Type B pancreatic cell (in vitro differentiated cells): ENCODE measurements at places on chromosomes 7 and 10.

GRCh38 chr7:140570120-140570519 lies 70.5 kb downstream of the DENND2A start:
- H3K27me3 ChIP-seq: no peaks in the 10 kb centered on the region
- H3K27ac ChIP-seq: no peak overlapping the region
- no peak for DNase-seq
- H3K4me3 ChIP-seq: no peak overlapping the region
- peaks cover 1% of the 10 kb centered on the region for H3K4me1 ChIP-seq

DNA sequence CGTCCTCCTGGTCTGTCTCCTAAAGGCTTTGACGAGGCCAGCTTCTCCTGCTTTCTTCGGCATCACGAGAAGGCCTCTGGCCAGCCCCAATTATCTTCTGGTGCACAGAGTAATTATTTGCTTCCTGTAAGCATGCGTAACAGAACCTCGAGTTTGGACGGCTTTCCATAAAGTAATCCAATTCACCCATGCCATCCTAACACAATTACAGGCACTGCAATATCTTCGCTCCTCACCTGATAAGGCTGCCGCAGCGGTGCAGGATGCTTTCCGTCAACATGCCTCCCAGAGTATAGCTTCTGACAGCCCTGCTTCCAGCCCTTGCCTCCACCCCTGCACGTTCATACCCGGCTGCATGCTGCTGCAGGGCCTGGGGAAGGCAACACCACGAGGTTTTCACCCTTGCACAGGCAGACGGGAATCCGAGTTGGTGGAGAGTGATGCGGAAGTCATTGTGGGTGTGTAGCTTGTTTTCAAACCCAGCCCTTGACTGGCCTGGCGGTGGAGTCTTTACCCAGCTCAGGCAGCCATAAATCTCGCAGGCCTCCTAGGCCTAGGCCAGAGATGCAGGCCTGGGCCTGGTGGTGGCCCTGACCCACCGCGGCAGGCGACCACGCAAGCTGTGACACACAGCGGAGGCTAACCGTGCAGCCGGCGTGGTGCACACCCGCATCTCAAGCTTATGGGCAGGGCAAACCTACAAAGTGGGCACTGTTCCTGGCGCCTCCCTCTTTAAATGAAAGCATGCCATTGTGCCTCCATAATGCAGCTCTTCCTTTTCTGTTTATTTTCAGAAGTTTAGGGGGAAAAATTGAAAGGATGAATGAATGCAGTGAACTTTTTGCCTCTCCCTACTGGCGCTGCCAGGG lies 12.7 kb downstream of the EBF3 start:
- H3K36me3 ChIP-seq: no peaks in the 10 kb centered on the region
- DNase-seq: no peak
- peaks cover 56% of the 10 kb centered on the region for H3K4me1 ChIP-seq
- H3K27me3 ChIP-seq: peaks cover 63% of the 10 kb centered on the region
- H3K4me3 ChIP-seq: peak overlapping the region; percentile 66

- no peak overlapping the region for H3K4me3 ChIP-seq
- DNase-seq: no peak
- H3K27me3 ChIP-seq: no peaks in the 10 kb centered on the region
- peaks cover 12% of the 10 kb centered on the region for H3K36me3 ChIP-seq
Measured at GRCh38 chr10:101961591-101962498, 94.1 kb downstream of the ARMH3 start.

- DNase-seq: no peak
- H3K27ac ChIP-seq: no peak overlapping the region
- no peak overlapping the region for H3K4me3 ChIP-seq
- H3K36me3 ChIP-seq: no peaks in the 10 kb centered on the region
- H3K27me3 ChIP-seq: no peaks in the 10 kb centered on the region
- peaks cover 45% of the 10 kb centered on the region for H3K4me1 ChIP-seq
Measured at GRCh38 chr10:110850099-110850498, 21.6 kb upstream of the PDCD4 start.

DNA sequence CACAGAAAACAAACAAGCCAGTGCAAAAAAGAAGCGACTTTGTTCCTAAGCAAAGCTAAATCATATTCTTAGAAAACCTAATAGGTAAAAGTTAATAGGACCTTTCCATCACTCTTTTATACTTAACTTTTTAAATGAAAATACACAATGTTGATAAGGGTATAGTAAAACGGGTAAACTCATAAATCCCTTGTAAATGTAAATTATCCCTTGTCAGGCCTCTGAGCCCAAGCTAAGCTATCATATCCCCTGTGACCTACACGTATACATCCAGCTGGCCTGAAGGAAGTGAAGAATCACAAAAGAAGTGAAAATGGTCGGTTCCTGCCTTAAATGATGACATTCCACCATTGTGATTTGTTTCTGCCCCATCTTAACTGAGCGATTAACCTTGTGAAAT lies 76.4 kb downstream of the GSAP start:
- H3K4me1 ChIP-seq: peaks cover 13% of the 10 kb centered on the region
- no peak for DNase-seq
- H3K36me3 ChIP-seq: no peaks in the 10 kb centered on the region
- no peak overlapping the region for H3K4me3 ChIP-seq
- no peak overlapping the region for H3K27ac ChIP-seq

DNA sequence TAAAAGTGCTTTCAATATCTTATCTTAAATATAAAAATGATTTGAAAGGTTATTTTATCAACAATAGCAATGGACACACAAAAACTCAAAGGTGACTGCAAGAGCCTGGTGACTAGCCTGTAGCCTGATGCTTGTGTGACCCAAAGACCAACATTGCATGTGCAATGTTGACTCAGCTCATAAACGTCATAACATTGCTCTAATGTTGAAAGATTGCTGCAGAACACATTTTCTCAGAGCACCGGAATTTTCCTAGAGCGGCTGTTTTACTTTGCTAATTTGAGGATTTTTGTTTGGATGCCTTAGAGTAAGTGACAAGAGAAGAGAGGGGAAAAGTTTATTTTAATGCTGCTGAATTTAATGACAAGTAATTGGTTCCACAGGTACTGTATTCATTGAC lies 107.1 kb downstream of the RAB18 start:
- H3K36me3 ChIP-seq: no peaks in the 10 kb centered on the region
- H3K4me1 ChIP-seq: peaks cover 16% of the 10 kb centered on the region
- no peak overlapping the region for H3K27ac ChIP-seq
- no peak for DNase-seq
- no peak overlapping the region for H3K4me3 ChIP-seq

DNA sequence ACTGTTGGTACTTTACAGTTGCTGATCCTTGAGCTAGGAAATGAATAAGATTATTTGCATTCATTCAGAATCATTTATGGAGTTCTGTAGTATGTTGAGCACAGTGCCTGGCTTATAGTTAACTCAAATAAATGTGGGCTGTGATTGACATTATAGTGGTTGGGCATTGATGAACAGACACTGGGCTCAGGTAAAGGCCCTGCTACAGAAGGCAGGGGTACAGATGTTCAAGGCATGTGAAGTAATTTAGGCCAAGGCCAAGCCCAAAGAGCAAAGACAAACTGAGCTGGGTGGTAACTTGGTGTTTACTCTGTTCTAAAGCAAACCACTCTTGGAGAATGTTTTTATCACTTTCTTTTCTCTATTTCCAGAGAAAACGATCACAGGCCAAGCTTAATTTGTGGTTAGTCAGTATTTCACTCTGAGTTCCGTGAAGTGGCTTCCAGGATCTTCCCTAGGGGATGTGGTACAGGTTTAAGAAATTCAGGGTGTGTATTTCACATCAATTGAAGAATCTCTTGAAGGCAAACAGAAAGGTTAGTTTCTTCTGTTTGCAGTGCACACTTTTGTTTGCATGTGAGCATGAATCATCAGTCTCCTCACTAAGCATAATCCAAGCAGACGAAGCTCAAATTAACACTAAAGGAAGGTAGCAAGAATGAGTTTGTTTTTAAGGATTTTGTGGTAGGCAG lies 113.9 kb upstream of the PRR15 start:
- peaks cover 12% of the 10 kb centered on the region for H3K4me1 ChIP-seq
- H3K27me3 ChIP-seq: no peaks in the 10 kb centered on the region
- H3K27ac ChIP-seq: peak overlapping the region; percentile 37
- DNase-seq: no peak
- no peaks in the 10 kb centered on the region for H3K36me3 ChIP-seq

DNA sequence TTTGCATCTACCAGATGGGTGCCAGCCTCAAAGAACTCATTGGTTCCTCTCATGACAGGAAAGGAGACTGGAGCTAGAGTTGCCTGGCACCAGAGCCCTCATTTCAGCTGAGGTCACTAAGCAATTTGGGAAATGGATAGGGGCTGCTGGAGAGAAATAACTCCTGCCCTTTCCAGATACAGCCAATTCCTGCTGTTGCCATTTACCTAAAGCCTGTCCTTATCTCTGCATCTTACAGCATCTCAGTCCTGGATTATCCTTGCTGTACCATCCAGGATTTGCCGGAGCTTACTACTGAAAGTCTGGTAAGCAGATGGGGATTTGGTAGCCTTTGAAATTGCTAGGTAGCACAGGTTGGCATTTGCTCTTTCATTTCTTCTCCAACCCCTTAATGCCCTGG lies 31.9 kb upstream of the SMKR1 start:
- no peak for DNase-seq
- H3K4me3 ChIP-seq: no peak overlapping the region

GRCh38 chr7:140304191-140304799 lies 94.0 kb downstream of the SLC37A3 start:
- H3K4me3 ChIP-seq: no peak overlapping the region
- H3K27ac ChIP-seq: no peak overlapping the region
- H3K36me3 ChIP-seq: no peaks in the 10 kb centered on the region
- H3K27me3 ChIP-seq: no peaks in the 10 kb centered on the region

DNA sequence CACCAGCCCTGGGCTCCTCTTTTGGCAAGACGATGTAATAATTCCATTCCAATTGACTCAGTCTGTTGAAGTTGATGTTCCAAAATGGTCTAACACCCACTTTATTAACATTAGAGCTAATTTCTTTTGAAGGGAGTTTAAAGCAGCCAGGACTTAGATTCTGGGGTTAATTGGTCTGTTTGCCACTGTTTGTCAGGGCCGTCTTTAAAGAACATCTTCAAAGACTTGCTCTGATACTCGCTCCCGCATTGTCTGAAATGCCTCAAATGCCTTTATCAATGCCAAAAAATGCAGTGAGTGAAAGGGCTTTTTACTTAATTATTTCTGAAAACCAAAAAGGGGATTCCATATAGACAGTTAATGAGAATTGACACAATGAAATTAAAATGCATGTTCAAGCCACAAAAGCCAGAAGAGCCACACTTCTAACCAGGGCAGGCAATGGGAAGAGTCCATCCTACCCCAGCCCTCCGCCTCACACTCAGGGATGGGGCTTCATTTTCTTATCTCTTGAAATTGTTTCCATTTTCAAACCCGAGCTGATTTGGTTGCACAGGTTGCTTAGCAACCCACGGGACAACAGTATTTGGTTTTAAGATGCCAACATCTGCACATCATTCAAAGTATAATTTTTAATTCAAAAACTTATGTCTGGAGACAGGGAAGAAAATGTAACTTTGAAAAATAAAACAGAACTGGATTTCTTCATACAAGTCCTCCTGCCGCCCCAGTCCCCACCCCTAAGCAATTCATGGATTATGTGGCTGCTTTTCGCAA lies 163.0 kb downstream of the FGFR2 start:
- H3K4me3 ChIP-seq: no peak overlapping the region
- H3K36me3 ChIP-seq: no peaks in the 10 kb centered on the region
- H3K27ac ChIP-seq: no peak overlapping the region

DNA sequence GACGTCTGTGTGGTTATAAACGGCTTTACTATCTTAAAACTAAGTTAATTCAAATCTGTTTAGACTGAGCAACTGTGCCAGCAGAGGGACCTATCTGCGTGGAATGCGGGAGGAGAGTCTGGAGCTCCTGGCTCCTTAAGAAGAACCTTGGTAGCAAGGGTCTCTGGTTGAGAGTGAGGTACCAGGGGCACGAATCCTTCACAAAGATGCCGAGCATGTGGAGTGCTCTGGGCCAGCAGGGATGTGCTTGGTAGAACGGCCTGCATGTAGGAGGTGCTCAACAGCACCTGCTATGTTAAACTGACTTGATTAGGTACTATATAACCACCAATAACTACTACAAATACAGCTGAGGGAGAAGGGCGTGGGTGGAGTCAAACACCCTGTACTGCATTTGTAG lies 102.6 kb downstream of the VIPR2 start:
- no peaks in the 10 kb centered on the region for H3K27me3 ChIP-seq
- no peak overlapping the region for H3K4me3 ChIP-seq
- no peak for DNase-seq
- H3K36me3 ChIP-seq: no peaks in the 10 kb centered on the region

DNA sequence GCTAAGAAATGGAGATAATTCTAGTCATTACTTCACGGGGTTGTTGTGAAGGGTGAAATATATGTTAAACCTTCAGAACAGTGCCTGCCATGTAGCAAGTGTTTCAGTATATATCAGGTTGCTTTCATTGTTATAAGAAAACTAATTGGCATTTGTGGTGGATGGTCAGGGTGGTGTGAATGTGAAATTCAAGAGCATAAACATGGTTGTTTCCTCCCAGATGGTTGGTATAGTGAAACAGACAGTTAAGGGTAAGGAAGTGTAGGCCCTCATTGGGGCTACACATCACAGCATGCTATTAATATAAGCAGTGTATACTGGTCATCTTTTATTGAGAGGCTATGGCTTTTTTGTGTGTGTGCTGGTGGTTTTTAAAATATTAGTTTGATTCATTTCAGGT lies 171.6 kb downstream of the AUTS2 start:
- no peak overlapping the region for H3K27ac ChIP-seq
- peaks cover 13% of the 10 kb centered on the region for H3K36me3 ChIP-seq
- no peak overlapping the region for H3K4me3 ChIP-seq
- peaks cover 48% of the 10 kb centered on the region for H3K4me1 ChIP-seq
- DNase-seq: no peak

DNA sequence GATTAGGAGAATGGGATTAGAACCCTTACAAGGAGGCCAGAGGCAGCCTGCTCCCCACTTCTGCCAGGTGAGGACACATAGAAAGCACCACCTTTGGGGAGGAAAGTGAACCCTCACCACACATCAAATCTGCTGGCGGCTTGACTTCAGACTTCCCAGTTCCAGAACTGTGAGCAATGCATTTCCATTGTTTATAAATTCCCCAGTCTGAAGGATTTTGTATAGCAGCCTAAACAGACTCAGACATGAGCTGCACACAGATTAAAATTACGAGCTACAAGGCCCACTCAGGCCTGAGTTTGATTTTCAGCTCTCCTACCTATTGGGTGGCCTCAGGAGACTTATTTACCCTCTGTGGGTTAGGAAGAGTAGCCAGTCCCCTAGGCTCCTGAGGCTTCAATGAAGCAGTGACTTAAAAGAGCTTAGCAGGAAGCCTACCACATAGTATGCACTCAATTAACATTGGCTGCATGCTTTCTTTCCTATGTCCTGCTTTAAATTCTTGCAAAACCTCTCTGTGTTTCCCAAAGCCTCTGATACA lies 350.7 kb upstream of the ZMIZ1 start:
- no peaks in the 10 kb centered on the region for H3K36me3 ChIP-seq
- no peak overlapping the region for H3K27ac ChIP-seq
- DNase-seq: no peak
- peaks cover 6% of the 10 kb centered on the region for H3K4me1 ChIP-seq
- peaks cover 3% of the 10 kb centered on the region for H3K27me3 ChIP-seq

DNA sequence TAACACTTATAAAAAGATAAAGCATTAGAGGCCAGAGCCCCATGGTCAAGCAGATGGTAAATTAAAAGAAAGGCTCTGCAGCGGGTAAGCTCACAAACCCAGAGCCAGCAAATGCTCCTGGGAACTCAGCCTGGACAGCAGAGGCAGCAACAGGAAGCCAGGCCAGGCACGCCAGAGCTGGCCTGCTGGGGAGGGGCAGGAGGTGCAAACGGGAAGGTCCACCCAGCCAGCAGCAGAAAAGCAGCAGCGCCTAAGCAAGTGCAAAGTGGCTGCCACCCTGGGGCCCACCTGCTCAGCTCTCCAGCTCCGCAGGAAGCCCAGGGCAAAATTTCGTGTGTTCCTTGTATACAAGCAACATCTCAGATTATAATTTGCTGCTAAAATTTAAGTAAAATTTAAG lies 82.7 kb upstream of the GPR22 start:
- H3K4me1 ChIP-seq: peaks cover 31% of the 10 kb centered on the region
- H3K27me3 ChIP-seq: no peaks in the 10 kb centered on the region
- peaks cover 3% of the 10 kb centered on the region for H3K36me3 ChIP-seq
- no peak for DNase-seq
- no peak overlapping the region for H3K4me3 ChIP-seq
- no peak overlapping the region for H3K27ac ChIP-seq
